ENCODE measurements at places on chromosomes 12 and 14.

DNA sequence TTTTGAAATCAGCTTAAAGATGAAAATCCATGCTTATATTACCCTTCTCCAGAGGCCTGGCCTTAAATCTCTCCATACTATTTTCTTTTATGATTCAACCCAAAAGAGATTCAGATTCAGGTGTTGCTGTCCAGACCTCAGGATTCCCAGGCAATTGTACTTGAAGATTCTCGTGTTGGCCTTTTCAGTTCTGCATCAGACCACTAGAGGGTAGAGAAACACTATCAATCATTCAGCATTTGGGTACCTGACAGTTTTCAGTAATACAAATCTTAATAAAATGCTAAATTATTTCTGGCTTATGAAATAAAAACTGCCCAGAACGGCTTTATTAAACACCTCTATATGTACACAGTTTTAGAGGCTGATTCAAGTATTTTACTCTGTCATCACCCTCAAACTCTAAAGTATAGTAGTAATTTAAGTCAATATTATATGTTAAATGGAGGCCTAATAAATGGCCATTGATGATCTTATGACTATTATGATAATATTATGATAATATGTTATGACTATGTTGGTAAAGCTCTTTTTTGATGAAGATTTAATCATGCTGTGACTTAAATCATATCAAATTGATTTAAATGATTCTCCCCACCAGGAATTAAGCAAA is 301.1 kb downstream of the DUSP6 start:
- peak; percentile 2 for DNase-seq

- DNase-seq = no peak
Measured at GRCh38 chr12:1350055-1350933, 244.1 kb downstream of the FBXL14 start.

GRCh38 chr12:46480316-46480715 is 107.7 kb upstream of the SLC38A2 start:
- DNase-seq = no peak

DNA sequence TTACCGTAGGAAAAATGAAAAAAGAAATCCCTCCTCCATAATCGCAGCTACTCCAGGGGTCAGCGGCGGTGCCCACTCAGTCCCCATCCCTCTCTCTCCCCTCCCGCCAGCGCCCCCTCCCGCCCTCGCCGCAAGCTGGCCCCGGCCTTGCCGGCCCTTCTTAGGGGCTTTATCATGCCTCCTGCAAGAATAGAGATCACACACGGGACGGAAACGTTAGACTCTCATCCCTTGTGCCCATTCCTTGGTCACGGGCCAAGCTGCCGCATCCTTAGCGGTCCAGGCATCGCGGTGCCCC is 692 bp upstream of the COX14 start:
- DNase-seq = no peak

GRCh38 chr14:32189811-32190210 is 12.0 kb upstream of the RNU6-7 start:
- no peak for DNase-seq

GRCh38 chr14:74886001-74886400 is 4.3 kb downstream of the DLST start:
- no peak for DNase-seq

DNA sequence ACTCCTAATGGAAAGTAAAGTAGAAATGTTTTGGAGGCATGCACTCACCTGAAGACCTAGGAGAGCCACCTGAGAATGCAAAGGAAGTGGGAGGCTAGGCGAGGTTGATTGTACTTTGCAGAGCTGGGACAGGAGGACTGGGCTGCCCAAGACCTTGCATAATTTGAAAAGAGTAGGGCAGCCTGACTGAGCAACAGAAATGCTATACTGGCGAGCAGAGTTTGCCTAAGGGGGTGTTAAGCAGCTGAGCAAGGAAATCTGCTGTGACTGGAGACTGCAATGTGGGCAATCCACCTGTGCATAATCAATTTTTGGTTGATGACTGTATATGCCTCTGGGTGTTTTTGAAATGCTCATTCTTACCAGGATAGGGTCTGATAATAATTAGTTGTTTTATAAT is 834.1 kb downstream of the TRHDE start:
- DNase-seq = no peak

- DNase-seq = no peak
Measured at GRCh38 chr14:74671789-74672188, 41.1 kb downstream of the AREL1 start.

GRCh38 chr14:102916347-102917055 is 6.0 kb upstream of the AMN start:
- DNase-seq = no peak

- no peak for DNase-seq
Measured at GRCh38 chr12:26058308-26058707, 66.5 kb downstream of the BHLHE41 start.

DNA sequence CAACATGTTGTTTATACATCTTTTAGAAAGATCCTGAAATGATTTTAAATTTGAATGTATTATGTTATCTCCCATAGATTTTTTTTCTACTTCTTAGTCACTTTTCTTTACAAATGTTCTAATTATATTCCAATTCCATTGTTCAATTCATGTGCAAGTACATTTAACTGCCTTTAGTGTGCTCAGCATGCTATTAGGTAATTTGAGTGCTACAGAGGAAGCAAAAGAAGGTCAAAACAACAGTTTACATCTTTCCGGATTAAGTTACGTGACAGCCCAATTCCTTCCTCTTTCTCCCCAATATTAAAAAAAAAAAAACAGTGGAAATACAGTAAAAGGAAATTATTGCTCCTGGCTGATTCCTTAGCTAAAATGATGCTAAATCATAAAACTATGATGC is 98.3 kb downstream of the RTN1 start:
- DNase-seq = no peak

GRCh38 chr12:58106195-58106594 is 164.8 kb downstream of the ATP23 start:
- no peak for DNase-seq

Data from GM12892 (cell line).